Activated CD4-positive, alpha-beta T cell treated with anti-CD3 and anti-CD28 coated beads for 1 hour (primary cell): ENCODE measurements at places on chromosomes 1 and 21.

GRCh38 chr1:200258447-200259375 is 151.1 kb downstream of the ZNF281 start:
- no peak for DNase-seq

GRCh38 chr1:2858676-2859075 is 57.2 kb upstream of the TTC34 start:
- DNase-seq, result no peak

DNA sequence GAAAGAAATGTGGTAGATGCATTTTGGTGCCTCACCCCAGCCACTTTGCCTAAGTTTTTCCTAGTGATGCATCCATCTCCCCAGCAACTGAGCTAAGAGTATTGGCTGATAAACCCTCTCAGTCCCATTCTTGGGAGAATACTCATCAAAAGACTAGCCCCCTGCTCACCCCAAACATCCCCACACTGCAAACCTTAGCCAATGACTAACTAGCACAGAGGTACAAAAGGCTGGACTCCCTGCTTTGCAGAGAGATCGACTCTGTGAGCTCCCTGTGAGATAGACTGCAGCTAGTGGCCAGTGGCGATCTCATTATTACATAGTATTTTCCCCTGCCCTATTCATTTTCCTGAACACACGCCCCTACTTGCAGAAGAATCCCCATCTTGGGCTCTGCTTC is 155.3 kb downstream of the HHIPL2 start:
- DNase-seq, result no peak

GRCh38 chr1:3326516-3327388 is 127.7 kb upstream of the ARHGEF16 start:
- no peak for DNase-seq

- DNase-seq, result no peak
These were observed 213.3 kb downstream of the ROR1 start for GRCh38 chr1:63987014-63987627.

- no peak for DNase-seq
These were observed 88.7 kb downstream of the IARS2 start for GRCh38 chr1:220182656-220183055.

DNA sequence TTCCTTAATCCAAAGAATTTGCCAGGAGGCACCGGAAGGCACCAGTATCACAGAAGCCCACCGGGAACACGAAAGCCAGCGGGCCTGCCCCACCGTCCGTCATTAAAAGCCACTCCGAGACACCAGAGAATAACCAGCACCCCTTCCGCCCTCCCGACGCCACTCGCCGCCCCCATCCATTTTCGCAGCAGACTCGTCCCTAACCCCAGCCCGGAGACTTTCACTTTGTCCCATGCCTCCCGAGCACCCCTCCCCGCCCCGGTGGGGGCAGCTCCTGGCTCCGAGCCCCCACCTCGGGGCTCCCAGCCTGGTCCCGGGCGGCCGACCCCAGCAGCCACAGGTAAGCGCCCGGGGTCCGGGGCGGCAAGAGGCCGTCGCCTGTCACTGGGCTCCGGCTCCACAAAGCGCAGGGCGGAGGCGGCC is 105.4 kb downstream of the SLC45A1 start:
- no peak for DNase-seq

GRCh38 chr21:31133243-31133830 is 95.1 kb upstream of the KRTAP19-8 start:
- no peak for DNase-seq

DNA sequence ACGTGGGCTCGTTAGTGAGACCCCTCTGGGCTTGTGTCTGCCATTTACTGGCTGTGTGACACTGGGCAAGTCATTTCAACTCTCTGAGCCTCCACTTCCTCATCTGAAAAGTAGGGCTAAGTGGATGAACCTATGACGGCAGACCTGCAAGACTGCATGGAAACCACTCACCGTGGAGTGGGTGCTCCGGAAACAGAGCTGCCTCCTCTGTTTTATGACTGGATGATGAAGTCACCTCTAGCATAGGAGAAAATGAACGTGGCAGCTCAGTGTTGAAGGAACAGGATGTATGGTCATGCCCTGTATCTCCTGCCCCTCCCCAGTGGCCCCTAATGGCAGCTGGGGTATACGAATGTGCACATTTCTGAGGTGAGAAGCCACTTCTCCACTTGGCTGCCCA is 40.5 kb downstream of the STPG1 start:
- no peak for DNase-seq

- DNase-seq, result peak; percentile 13
These were observed 1.3 kb downstream of the EDARADD start for GRCh38 chr1:236395230-236395946.

GRCh38 chr1:14320518-14320917 is 278.0 kb upstream of the KAZN start:
- DNase-seq, result no peak

DNA sequence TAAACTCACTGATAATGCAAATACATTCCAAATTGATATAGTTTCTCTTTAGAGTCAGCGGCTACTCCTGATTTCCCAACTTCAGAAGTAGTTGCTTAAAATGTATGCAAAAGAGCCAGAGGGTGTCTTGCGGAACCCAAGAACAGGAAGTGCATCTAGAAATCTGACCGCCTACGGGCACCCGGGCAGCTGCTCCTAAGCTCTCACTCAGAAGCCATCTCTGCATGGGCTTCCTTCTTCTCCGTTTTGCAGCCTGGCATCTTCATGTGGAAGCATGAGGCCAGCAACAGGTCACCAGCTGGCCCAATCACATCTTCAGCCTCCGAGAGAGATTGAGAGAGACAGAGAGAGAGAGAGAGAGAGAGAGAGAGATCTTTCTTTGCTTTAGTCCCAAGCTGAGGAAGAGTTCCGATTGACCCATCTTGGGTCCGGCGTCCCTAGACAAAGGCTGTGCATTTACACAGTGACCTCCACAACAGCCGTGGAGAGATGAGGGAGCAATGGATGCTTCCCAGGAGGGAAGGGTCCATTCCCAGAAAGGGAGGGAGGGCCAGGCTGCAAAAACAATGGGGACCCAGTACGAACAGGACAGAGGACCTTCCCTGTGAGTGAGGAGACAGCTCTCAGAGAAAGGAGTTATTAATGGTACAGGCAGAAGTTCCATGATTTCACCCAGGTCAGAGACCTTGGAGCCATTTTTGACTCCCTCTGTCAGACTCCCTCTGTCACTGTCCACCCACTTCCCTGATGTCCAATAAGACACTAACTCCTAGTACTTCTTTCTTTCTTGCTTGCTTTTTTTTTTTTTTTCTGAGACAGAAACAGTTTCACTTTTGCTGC is 28.2 kb upstream of the SLC30A1 start:
- DNase-seq, result no peak

DNA sequence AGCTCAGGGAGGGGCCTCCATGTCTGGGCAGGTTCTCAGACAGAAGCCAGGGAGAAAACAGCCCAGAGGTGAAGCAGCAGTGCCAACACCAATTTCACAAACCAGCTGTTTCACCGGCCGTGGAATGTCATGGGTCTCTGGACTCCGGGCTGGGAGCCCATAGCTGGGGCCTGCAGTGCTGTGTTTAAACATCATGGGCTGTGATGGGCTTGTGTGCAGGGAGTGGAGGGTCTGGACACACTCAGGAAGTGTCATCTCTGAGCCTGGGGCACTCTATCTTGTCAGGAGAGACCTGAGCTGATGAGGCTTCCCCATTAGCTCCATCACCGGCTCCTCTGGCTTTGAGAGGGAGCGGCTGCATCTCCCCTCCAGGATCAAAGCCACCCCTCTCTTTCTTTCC is 173.6 kb upstream of the IGSF21 start:
- no peak for DNase-seq

GRCh38 chr1:214958486-214958885 is 124.1 kb upstream of the KCNK2 start:
- no peak for DNase-seq

- no peak for DNase-seq
These were observed 26.4 kb downstream of the RGL1 start for GRCh38 chr1:183831311-183831710.

- no peak for DNase-seq
These were observed 36.6 kb downstream of the HIVEP3 start for GRCh38 chr1:41882068-41882477.

GRCh38 chr1:59486615-59487014 is 189.7 kb downstream of the FGGY start:
- DNase-seq, result no peak

DNA sequence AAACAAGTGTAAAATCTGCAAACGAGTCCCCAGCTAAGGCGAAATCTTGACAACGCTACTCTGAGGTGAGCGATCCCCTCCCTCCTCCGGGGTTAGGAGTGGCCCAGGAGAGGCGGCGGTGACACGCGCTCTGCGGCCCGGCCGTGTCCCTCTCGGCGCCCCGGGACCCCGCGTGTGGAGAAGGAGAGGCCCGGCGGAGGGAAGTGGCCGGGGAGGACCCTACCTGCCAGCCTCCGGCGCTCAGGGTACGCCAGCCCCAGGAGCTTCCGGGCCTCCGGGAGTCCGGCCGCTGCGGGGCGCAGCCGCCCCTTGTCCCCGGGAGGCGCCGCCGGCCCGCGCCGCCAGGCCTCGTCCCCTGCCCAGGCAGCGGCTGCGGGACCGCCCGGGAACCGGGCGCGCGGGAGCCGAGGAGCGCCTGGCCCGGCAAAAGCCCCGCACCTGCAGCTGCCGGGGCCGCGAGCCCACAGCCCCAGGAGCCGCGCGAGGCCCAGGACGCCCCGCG is 543 bp downstream of the ABCB10 start:
- peak; percentile 10 for DNase-seq

- DNase-seq, result no peak
These were observed 9.6 kb upstream of the IL20 start for GRCh38 chr1:206855859-206856258.

DNA sequence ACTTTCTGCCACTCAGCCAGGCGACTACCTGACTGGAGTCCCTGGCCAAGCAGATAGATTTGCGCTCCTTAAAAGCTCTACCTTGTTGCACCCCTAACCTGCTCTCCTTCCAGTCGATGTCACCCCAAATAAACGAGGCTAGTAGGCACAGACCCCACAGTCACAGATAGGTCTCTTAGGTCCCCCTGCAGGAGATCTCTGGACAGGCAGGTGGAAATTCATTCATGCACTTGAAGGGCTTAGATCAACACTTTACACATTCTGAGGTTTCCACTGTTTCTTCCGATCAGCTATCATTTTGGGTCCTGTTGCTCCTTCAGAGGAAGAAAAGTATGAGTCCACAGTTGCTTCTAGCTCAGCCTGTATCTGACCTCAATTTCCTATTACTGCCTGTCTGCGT is 272.6 kb upstream of the FMN2 start:
- no peak for DNase-seq

DNA sequence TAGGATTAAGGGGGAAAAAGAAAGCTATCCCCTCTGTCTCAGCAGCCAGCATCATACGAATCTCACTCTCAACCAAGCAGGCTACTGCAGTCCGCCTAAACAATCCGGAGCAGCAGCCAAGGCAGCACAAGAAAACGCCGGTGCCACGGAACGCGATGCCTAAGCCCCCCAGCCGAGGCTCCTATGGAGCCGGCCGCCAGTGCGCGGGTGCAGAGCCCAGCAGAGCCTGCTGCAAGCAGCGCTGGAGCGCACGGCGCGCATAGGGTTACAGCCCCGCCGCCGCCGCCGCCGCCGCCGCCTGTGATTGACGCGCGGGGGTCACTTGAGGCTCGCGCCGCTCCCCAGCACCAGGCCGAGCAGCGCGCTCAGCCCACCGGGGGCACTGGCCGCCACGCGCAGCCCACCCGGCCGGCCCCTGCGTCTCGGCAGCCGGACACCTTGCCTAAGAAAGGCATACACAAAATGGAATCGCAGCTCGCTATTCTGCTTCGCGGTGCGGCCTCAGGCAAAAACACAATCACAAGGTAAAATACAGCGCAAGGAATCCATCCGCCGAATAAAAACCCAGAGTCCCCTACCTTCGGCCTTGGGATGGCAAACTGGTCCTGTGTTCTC is 780 bp downstream of the HIVEP3 start:
- DNase-seq, result no peak

DNA sequence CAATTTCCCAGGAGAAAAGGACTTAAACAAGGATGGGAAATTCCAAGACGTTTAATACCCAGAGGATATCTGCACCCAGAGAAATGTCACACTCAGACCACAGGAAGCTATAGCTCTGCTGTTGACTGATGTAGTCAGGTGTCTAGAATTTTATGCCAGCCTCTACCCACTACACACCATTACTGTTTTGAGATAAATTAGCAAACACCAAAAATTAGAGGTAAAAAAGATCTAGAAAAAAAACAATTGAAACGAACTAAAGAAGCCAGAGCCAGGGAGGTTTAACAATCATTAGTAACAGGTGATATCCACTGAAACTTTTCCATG is 519.9 kb downstream of the SMYD3 start:
- DNase-seq, result no peak

DNA sequence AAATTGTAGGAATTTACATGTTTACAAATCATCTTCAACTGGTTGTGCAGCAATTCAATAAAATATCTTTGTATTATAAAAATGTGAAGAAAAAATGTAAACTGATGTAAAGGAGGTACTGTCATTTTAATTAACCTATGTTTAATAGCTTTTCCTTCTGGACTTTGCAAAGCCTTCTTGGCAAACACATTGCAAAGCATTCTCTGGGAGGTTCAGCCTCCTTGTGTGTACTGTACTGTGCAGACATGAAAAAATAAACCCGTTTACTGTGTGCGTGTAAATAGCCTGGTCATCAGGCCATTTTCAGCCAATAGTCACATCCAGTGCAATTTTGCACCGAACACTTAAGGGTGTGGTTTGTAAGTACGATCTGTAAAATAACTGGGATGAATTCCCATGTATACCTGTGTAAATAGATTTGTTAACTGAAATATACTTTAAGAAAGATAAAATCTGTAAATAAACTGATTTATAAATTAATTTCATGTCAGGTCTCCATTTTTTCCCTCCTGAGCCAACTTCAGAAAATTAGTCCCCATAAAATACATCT is 40.2 kb upstream of the QSOX1 start:
- DNase-seq, result no peak
